ELR (cell line): ENCODE measurements at places on chromosomes 3 and 15.

- no peak for DNase-seq
These were observed 23.9 kb downstream of the RBPMS2 start for GRCh38 chr15:64751464-64751863.

DNA sequence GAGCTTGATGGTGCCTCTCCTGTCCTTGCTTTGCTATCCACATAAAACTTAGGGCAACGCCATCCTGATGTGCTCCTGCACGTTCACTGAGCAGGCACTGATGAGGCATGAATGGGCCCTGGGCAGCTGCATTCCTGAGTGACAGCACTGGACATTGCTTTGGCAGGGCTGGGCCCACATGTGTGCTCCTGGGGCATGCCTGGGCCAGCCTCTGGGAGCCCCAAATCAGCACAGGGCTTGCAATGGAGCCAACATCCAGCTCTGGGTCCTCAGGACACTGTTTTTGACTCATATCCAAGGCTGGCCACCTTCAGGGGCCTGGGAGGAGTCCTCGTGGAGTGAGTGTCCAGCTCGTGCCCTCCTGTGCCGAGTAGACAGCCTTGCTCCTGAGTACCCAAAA, 5.9 kb upstream of the TKT start:
- no peak for DNase-seq

DNA sequence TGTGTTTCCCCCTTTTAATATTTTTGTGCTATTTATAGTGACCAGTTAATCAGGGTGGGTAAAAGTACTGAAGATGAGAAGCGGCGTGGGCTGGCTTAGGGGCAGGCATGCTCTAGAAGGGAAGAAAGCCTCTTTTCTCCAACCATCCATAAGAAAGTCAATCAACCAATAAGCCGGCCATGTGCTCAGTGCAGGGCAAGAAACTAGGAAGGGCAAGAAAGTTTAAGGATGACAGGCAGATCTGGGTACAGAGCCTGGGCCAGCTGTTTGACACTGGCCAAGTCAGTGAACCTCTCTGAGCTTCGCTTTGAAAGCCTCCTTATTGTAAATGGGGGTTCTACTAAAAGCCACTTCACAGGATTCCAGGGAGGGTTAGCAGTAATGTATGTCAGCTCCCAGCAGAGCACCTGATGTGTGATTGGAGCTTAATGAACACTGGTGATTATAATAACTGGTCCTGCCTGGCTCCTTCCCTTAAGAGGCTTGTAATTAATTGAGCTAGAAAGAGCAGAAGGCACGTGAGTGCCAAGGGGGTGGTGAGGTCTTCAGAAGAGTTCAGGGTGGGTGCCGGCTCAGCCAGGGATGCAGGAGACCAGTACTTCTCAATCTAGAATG, 5.7 kb upstream of the CHRNA3 start:
- no peak for DNase-seq

DNA sequence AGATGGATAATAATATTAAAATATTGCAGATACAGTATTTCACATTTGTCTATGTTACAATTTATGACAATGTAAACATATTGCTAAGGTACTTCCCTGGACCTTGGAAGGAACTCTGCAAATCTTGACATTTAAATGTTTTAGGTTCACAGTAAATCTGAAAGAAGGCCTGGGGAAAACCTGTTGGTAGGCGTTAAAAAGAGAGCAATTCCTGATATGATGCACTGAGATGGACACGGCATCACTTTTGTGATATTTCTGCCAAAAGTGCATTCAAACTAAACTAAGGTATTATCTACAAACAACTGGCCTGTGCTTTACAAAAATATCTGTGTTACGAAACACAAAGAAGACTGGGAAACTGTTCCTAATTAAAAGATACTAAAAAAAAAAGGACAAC, 6.1 kb upstream of the TP63 start:
- no peak for DNase-seq

GRCh38 chr3:52561028-52561747, 24.8 kb downstream of the UQCC5 start:
- no peak for DNase-seq

DNA sequence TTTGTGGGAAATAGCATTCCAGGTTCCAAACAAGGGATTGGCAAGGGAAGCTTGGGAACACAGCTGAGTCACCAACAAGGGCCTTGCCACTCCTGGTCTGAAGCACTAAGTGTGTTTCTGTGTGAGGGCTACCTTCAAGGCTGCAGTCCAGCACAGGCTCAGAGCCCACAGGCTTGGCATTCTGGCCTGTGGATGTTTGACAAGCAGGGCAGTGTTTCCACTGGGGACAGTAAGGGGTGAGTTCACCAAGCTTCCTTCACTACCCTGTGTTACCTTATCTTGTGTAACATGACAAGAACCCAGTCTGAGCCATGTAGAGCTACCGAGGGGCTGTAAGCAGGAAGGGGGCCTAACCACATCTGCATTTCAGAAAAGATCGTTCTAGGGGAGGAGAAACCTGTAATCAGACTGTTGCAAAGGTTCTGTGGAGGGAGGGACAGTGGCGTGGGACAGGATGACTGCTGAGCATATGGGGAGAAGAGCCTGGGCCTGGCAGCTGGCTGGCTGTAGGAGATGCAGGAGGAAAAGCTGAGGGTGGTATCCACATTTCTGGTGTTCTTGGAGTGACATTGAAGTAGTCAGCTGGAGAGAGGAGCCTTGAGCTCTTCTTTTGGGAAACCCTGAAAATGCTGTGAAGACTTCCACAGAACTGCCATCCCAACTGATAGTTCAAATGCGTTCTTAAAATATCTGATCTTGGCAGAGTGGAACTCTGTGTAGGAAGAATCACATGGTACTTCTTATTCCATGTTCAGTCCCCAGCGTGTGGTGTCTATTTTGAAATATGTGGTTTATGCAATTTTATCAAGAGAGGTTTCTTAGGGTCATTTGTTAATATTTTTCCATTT, 61.3 kb downstream of the CTDSPL start:
- peak; percentile 17 for DNase-seq

DNA sequence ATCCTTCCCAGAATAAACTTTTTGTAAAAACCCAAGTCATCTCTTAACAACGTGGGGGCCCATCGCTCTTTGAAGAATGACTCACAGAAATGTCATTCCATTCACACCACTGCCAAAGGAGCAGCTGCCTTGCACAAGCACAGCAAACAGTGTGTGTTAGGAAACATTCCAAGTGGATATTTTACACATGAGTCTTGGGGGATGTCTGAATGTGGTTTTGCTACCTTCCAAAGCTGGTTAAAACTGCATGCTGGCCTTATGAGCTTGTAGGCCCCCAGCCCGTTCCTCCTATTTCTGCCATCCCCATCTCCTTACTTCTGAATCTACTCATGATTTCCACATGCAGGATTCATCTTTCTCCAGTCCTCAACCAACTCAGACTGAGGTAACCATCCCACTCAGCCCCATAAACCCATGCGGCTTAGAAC, 130.8 kb downstream of the CPNE4 start:
- peak; percentile 88 for DNase-seq

DNA sequence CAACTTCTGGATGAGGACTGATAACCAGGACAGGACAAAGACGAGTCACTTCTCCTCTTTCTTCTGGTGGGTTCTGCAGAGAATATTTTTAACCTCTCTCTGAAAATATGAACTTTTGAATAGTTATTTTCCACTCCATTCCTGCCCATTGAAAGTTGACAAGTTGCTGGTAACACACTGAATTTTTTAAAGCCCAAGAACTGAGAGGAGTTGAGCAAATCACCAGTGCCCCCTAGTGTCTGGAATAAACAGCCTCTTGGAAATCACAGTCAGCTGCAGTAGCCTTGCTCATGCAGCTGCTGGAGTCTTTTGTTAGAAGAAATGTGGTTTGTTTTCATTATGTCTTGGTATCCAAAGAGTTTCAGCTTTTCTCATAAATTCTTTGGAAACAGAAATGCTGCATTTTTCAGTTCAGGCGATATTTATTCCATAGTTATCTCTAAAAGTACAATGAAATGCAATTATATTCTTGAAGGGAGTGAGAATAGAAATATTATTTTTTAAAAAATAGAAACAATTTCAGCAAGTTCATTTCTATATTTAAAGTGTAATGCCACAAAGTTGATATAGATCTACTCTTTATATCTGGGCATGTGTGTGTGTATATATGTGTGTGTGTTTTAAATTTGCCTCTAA, 741.0 kb upstream of the CBLB start:
- peak; percentile 80 for DNase-seq

DNA sequence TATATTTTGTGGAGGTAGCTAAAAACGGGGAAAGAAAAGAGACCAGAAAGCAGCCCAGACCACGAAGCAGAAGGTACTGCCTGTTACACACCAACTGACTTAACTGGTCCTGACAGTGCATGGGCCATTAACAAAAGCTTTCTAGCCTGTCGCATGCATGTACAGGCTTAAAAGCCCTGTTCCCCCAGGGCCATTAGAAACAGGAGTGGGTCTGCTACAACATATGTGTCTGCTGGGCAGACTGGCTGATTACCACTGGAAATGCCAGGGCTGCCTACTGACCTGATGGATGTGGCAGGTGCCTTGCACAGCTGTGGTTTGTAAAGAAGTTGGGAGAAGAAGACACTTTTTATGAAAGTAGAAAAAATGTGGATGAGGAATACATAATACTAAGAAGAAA, 137.4 kb downstream of the GAP43 start:
- no peak for DNase-seq

DNA sequence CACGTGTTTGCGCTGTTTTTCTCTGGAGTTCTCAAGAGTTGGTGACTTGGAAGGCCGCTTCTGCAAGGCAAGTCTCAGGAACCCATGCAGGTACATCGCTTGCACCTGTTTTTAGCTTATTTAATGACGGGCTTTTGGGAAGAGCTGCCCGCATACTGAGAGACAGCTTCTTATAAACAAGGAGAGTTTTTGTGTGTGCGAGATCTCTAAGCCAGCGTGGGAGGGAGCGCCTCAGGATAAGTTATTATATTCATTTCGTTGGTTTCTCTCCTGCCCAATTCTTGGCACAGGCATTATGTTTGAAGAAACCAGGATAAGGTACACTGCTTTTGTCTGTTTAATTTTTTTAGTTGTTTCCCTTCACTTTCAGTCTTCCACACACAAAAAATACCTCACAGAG, 11.4 kb upstream of the SACM1L start:
- no peak for DNase-seq

- DNase-seq, result no peak
These were observed 13.5 kb downstream of the SPTBN5 start for GRCh38 chr15:41880156-41880877.
